ENCODE measurements at places on chromosomes 13 and 19.

GRCh38 chr13:48568370-48569103, 35.7 kb upstream of the RCBTB2 start:
- no peak for DNase-seq

DNA sequence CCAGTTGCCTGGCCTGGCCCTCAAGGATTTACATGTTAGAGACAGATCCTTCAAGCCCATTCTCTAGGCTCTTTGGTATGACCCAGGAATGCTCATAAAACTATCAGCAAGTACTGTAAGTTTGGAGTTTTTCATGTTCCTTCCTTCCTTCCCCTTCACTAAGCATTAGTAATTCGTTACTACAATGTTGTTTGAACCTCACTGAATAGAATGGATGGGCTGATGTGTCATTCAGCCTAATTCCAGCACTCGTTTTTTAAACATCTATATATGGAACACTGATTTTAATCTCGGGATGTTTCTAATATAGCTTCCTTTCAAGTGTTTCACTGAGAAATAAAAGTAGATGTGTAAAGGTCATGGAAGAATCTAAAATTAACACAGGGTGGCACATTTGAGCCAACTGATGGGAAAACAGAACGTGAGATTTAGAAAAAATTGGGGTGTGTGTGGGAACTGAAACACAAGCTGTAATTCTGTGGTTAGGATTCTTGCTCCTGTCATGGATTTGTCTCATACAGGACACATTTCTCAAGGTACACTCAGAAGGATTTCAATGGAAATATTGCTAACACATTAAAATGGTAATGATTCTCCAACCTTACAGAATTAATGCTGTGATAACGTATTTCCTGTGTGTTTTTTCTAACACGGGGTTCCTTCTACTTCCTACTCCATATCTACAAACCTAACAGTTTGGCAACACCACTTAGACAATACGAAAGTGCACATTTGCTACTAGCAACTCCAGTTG, 93.4 kb downstream of the FLT1 start:
- DNase-seq, result no peak

GRCh38 chr13:99254830-99255229, 3.3 kb downstream of the GPR18 start:
- no peak for DNase-seq

GRCh38 chr13:99465454-99465853, 35.8 kb upstream of the TM9SF2 start:
- DNase-seq, result no peak

GRCh38 chr13:104782741-104783140, 1716.5 kb upstream of the SLC10A2 start:
- DNase-seq, result no peak

- no peak for DNase-seq
Measured at GRCh38 chr19:2306281-2306806, 1.6 kb downstream of the LINGO3 start.

- DNase-seq, result no peak
Measured at GRCh38 chr19:15175609-15176008, 25.2 kb downstream of the NOTCH3 start.

Measured in NCI-H187 treated with DMSO at 0.1 percent for 48 hours (cell line).